ENCODE measurements at places on chromosomes 4 and X. TPM values are rescaled to one million over a fixed set of nuclear protein-coding genes. Genes with fewer than 3 reads are reported as not detected.

- no peak for DNase-seq
These were observed 7.3 kb upstream of the MAGEE1 start for GRCh38 chrX:76420237-76420636.

DNA sequence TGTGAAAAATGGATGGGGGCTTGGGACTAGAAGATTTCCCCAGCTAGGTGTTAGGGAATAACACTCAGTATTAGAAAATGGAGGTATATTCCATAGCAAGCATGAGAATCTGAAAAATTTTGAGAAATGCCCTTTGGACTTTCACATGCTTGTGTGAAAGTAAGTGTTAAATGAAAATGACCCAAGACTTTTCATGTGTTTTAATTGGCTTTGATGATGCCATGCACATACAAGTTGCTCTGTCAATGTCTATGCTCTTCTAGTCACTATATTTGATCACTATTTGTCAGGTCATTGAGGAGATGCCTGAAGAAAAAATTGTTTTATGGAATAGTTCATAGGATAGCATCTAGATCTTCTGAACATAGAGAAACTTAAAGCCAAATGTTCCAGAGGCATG lies 147.6 kb downstream of the SH2D1A start:
- no peak for DNase-seq

Gene KLHL4
- polyA plus RNA-seq = not detected

- DNase-seq = no peak
These were observed 2.8 kb downstream of the SH3D19 start for GRCh38 chr4:151322570-151322969.
